ENCODE measurements at places on chromosomes 12 and 14.

- no peak for DNase-seq
Measured at GRCh38 chr14:92207012-92207927, 85.5 kb downstream of the CPSF2 start.

GRCh38 chr12:107783406-107784376, 9.2 kb downstream of the ASCL4 start:
- no peak for DNase-seq

DNA sequence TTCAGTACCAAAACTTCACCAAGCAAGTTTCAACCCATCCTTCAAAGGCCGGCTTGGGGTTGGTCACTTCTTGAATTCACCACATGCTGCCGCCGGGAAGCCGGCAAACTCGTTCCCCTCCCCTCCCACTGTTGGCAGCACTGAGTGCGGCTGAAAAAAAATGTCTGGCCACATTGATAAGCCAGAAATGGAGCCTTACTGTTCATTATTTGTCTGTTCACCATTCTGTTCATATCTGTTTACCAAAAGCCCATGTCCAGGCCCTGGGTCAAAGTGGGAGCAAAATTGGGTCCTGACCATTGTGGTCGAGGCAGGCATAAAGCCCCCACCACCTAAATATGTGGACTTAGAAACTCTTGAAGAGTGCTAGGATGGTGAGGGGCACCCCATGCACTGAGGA, 7.3 kb upstream of the HSP90AA1 start:
- DNase-seq = no peak

DNA sequence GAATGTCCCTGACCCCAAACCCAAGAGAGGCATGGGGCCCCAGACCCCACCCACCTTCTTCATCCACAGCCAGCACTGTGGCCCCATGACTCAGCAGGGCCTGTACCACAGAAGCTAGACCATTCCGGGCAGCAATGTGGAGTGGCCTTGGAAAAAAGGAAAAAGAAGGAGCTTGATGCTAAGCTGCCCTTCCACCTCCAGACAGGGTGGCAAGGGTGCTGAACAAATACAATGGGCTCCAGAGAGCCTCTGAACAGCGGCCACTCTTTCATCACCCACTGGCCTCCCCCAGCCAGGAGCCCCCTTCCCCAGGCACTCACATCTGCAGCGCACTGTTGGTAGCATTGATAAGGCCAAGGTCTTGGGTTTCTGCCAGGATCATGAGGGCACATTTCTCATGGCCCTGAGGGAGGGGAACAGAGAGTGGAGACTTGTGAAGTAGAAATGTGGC, 13.9 kb downstream of the SLC39A5 start:
- DNase-seq = no peak

GRCh38 chr12:52320784-52321400, at the start of gene KRT83:
Gene KRT83 (minus strand): TSS chr12:52321398. CDS start chr12:52321335, 63 bp downstream.
- DNase-seq = no peak

DNA sequence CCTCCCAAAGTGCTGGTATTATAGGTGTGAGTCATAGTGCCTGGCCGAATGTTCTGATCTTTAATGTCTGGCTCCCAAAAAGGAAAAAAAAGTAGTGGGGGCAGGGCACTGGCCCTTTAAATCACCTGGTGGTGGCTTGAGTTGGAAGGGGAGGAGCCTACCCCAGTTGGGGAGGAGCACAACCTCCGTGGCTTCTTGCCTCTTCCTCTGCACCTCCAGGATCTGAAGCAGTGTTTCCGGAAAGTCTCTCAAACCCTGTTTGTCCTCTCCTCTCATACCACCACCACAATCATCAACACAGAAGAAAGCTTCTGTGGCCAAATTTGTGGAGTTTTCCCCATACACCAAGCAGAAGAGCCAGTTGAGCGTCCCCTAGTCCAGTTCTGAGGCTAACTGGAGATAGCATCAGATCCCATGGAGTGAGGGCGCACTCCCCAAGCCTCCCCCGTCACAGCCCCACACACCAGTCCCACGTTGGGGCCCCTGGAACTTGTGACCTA, 24.3 kb upstream of the RCOR1 start:
- DNase-seq = no peak

DNA sequence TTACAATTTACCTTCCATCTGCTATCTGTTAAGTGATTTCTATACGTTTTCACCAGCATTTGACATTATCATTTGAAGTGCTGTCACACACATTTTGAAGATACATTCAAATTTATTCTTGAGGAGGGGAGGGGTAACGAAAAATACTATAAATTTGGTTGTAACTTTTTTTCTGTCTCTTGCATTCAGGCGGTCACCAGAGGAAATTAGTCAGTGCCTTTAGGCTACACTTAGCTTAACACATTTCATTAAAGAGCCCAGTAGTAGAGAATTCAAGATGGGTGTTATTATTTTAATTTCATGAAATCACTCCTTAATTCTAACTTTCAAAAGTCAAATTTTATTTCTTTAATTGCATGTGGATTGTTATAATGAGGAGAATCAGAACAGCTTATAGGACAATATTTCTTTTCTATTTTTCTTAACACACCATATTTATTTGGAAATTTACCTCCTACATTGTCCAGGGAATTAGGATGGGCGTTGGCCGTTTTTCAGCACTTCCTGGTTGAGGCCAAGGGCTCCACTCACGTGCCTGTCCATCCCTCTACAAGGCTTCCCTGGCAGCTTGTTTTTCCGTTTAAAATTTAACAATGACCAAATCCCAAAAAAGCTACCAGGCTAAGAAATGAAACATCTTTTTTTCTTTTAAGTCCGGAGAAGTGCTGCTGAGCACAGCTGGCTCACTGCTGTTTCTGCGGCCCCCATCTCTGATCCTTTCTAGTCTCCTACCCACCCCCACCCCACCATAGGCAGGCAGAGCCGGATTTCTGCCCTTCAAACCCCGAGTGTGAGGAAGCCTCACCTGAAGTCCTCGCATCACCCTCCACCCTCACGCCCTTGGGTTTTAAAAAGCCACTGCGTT, 1.1 kb upstream of the FAR2 start:
- DNase-seq = no peak

GRCh38 chr12:132189378-132190011, 45.2 kb downstream of the NOC4L start:
- DNase-seq = peak; percentile 92

DNA sequence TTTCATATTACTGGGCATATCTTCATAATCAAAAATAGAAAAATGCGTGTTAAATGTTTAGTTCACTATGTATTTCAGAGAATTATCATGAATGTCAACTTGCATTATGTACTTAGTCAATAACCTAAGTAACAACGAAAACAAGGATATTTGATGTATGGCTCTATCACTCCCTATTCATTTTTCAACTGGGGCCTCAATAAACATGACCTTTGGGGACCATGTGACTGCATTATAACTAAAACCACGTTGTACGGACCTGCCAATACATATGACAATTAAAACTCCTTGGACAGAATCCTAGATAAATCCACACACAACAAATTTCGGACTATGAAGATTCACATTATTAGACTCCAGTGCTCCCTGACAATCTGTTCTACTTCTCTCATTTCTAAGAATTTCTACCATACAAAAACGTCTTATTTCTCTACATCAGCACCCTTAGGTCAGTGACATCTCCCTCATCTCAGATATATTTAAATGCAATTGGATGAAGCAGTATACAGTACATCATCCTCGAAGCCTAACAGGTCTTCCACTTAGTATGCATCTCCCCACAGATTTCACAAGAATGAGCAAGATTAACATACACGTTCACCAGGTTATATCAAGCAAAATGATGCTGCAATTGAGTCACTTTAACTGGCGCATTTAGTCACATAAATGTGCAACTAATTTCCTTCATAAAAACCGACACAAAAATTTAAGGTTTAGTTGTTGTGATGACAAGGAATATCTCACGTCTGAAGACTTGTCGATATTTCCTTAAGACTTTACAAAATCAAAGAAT, 1.5 kb downstream of the UBE2N start:
- no peak for DNase-seq

DNA sequence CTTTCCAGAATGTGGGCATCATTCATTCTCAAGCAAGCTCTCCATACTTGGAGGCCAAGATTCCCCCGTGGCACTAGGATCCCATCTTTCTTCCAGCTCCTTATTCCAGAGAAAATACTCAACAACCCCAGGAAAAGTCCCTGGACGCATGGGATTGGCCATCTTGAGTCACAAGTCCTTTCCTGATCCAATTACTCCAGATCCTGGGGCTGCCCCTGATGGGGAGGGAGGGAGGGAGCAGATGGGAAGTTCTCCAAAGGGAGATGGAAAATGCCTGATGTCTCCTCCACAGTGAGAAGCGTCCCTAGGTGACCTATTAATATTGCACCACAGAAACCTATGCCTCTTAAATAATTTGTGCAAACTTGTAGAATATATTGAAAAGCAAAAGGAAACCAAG, 12.4 kb upstream of the KCNK13 start:
- DNase-seq = no peak

GRCh38 chr12:54624315-54625279, 10.1 kb downstream of the LACRT start:
- no peak for DNase-seq

- DNase-seq = no peak
Measured at GRCh38 chr12:12922978-12923377, 29.0 kb downstream of the GPRC5D start.

DNA sequence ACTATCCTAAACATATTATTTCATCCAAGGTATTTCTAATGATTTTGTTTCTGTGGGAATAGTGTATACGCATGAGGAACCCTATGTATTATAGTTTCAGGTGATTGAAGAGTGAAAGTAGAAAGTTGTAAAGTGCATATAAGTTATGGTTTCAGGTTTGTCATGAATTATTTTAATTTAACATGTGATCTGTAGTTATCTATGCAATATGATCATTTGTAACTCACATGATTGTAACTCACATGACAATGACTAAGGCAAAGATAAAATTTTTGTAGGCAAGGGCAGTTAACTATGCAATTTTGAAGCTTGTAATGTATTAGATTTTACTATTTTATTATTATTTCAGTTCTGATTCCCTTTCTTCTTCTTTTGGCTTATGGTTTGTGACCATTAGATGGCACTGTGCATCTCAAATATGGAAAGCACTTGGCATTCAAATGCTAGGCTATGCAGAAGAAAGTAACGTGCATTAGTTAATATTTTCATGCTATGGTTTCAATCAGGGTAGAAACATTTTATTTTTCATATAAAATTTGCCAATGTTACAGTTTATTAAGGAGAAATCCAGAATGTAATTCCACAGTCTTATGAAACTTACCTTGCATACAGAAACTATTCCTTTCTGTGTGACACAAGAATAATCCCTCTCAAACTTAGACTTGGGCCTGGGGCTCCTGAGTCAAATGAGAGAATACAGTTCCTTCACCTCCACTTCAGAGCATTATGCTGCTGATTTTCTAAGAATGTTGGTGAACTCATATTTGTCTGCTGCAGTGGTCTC, 15.8 kb upstream of the TMEM30B start:
- peak; percentile 20 for DNase-seq

DNA sequence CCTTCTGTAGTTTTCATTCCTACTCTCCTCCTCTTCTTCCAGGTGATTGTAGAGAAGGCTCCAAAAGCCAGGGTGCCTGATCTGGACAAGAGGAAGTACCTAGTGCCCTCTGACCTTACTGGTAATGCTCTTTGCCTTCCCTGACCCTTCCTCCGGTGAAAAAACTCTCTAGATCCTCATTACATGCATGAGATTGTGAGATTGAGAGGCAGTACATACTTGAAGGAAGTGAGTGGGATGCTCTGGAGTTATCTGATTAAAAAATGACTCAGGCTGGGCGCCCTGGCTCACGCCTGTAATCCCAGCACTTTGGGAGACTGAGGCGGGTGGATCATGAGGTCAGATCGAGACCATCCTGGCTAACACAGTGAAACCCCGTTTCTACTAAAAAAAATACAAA, 5.3 kb downstream of the GABARAPL1 start:
- no peak for DNase-seq

- DNase-seq = no peak
Measured at GRCh38 chr12:19681007-19681406, 241.7 kb downstream of the AEBP2 start.

DNA sequence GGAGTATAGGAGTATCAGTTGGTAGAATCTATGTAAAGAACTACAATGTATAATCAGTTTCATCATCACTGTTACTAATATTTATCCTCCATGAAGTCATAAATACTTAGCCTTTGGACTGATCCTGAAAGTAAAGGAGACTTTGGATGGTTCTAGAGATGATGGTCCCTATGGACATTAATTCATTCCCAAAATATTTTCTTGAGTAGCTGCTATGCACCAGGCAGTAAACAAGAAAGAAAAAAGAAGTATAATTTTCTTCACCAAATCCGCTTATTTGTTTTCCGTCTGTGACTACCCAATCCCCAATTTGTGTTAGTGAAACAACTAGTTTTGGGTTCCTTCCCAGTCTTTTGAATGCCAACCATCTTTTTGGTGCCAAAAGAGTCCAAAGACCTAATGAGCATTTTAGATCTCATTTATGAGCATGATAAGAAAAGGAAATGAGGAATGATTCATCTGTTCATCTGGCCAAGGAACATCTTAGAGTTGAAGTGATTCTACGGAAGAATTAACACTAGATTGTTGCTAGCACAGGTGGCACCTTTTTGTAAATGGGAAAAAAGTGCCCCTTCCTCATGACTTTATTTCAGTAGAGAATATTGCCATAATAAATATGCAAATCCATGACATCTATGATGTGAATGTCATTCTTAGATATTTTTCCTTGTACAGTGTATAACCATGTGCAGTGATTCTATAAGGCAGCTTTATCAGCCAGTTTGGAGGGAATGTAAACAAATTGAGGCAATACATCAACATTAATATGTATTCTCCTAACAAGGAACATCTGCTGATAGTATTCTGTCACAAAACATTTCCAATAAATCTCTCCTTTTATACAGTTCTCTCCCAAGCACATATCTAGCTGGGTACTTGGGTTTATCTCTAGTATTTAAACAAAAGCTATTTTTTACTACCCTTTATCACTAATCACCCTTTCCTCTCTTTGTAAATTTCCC, 85.1 kb upstream of the CCDC91 start:
- no peak for DNase-seq

- DNase-seq = no peak
Measured at GRCh38 chr12:92300777-92301176, 155.1 kb upstream of the BTG1 start.

- DNase-seq = no peak
Measured at GRCh38 chr12:40078266-40078665, 27.6 kb downstream of the SLC2A13 start.

- DNase-seq = no peak
Measured at GRCh38 chr12:108099778-108100489, 29.2 kb upstream of the WSCD2 start.

DNA sequence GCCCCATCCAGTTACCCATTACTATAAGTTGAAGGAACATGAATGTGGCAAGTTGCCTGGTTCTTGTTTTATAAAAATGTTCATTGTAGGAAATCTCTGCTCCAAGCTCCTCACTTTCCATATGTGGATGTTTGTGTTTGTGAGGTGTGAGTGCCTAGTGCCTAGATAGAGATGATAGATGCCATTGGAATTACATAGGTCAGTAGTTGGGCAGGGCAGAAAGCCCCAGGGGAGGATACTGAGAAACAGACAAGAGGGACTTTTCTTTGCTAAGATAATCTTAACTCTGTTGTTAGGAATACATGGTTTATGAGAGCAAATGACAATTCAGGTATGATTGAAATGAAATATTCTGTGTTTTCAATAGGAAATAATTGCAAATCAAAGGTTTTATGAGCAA, 226.3 kb upstream of the GRIP1 start:
- no peak for DNase-seq

GRCh38 chr14:100903134-100903468, 421 bp downstream of the RTL1 start:
- no peak for DNase-seq

Data from SW 1271 (cell line).